SIG-M5 (cell line): ENCODE measurements at places on chromosomes 16 and 17.

DNA sequence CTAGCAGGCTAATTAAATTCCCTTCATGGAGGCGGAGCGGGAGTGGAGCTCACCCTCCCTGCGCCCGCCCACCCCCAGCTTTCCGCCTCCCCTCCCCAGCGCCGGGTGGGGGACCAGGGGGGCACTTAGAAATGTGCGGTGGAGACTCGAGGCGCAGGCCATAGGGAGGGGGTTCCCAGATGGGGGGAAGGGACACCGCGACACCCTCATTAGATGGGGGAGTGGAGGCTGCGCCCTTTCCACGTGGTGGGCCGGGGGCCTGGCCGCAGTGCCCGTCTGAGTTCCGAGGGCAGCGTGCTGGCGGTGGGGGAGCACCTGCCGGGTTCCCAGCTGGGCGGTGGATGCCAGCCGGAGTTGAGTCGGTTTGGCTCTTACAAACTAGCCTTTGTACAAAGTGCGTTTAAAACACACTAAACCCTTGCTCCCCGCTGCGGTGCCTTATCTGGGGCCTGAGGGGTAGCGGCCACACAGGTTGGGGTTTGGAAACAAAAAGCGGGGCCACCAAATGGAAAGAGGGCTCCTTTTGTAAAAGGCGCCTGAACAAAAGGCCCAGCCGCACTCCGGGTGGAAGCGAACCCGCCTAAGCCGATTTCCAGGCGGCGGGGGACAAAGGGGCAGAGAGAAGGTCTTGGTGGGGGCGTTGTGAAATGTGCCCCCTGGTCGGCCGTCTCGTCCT lies 1.4 kb downstream of the GSE1 start:
- DNase-seq: no peak

DNA sequence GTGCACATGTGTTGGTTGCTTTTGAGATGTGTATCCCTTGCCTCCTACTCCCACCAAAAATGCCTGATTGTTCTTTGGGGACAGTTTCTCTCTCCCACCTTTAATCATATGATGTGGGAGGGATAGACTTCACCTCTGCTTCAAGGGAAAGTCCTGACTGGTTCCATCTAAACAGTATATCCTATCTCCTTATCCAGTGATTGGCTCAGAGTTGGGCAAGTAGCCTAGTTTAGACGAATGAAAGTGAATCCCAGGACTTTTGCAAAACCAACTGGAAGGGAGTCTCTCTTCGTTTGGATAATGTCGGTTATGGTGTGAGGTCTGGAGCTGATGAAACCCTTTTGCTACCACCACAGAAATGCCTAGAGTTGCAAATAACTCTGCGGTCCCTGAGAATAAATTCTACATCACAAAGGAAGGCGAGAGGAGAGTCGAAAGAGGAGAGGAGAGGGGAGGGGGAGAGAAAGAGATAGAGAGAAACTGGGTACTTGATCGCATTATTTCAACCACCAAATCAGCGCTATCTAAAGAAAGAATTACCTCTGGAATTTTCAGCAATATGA lies 77.1 kb upstream of the SALL1 start:
- no peak for DNase-seq

DNA sequence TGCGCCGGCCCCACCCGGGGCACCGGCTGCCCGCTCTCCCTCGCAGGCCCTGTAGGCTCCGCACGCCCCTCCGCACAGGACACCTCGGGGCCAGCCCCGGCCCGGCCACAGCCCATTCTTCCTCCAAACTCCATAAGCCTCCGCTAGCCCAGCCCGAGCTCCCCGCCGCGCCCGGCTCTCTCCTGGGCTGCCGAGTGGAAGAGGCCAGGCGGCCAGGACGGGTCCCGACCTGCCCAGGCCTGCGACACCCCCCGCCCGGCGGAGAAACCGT lies 397 bp downstream of the NCOR1 start:
- no peak for DNase-seq

DNA sequence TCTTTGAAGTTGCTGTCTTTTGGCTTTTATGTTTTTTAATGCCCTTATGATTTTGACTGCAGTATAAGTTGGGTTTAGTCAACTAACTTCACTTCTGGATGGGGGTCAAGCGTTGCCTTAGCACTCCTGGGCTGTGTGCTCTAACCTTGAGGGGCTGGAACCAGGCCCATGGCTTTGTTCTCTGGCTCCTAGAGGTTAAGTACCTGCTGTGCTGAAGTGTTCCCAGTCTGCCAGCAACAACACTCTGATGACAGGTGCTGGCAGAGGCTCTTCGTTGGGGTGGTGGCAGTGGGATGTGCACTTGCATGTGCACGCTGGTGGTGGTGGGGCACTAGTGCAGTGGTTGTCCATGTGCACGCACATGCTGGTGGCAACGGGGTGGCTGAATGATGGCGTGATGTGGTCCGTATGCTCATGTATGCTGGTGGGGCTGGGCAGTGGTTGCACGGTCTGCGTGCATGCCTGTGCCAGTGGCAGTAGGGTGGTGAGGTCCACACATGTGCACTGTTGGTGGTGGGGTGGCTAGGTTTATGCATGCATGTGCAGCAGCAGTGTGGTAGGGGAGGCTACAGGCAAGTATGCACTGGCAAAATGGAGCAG lies 447.8 kb upstream of the GOT2 start:
- DNase-seq: no peak

DNA sequence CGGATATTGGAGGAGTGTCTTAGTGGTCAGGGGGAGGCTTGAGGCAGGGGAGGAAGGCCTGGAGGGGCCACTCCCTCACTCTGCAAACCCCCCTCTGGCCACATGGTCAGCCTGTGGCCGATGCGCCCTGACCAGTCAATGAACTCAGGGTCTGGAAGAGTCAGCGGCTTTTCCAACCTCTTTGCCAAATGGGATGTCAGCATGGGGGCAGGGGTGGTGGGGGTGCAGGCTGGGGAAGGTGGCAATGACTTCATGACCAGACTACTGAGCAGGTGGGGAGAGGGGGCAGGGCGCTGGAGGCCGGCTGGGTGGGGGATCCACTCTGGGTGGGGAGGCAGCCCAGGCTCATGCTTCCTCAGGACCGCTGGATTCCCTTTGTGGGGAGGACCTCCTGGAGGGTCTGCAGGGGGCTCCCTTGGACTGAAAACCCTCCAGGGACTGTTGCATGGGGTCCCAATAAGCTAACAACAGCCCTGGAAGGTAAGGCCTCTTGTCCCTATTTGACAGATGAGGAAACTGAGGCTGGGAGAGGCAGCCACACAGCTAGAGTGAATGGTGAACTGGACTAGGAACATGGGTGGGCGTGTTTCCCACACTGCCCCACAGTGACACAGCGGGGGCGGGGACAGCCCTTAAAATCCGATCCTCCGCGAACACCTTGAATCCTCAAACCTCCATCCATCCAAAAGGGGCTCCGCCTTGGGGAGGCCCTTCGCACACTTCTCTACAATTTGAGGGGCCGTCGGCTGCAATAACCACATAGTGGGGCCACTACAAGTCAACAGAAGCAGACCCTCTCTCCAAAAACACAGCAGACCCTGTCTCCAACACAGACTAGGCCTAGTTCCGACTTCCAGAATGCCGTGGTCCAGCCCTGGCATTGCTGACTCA lies 81.0 kb upstream of the TOB1 start:
- no peak for DNase-seq

- no peak for DNase-seq
Observed at GRCh38 chr16:67364600-67365235, 28.6 kb downstream of the TPPP3 start.

GRCh38 chr17:43676471-43676870 lies 14.7 kb upstream of the MEOX1 start:
- DNase-seq: no peak

DNA sequence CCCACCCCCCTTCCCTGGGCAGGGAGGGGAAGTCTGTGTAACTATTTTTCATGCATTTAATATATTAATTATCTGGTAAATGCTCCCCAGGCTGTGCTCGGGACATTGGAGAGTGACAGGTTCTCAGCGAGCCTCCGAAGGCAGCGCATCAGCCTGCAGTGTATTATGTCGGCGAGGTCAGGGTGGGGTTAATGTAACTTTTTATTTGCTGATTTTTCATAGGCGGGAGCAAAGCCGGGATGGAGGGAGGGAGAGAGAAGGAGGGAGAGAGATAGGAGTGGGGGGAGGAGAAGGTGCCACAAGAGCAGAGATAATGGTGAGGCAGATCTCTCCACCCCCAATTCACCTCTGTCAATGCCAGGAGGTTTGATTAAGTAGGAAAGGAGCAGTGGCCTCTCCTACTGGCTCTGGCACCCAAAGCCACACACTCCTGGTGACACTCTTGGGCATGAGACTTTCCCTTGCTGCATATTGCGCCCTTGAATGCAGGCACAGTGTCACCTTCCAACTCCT lies 104.0 kb downstream of the MRM1 start:
- DNase-seq: no peak

GRCh38 chr17:28738680-28739384 lies 5.0 kb upstream of the TRAF4 start:
- no peak for DNase-seq

GRCh38 chr16:86118467-86119307 lies 219.7 kb downstream of the IRF8 start:
- DNase-seq: no peak

GRCh38 chr17:43772877-43773648 lies 5.7 kb downstream of the DUSP3 start:
- DNase-seq: peak; percentile 90

- DNase-seq: no peak
Observed at GRCh38 chr16:30894540-30895368, 877 bp upstream of the BCL7C start.

DNA sequence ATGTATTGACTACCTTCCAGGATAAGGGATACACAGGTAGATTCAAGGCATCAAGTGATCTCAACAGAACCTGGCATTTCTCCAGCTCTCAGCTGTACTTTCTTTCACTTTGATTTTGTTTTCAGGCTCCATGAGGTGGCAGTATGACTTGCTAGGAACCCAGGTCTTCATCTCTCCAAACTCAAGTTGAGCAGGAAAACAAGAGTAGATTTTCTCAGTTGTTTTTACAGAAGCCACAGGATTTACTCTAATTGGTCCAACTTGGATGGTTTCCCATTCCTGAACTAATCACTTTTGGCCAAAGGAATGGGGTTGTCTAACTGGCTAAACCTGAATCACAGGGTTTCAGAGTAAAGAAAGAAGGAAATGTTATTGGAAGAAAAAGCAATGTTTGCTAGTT lies 146.6 kb downstream of the TRIM37 start:
- no peak for DNase-seq

DNA sequence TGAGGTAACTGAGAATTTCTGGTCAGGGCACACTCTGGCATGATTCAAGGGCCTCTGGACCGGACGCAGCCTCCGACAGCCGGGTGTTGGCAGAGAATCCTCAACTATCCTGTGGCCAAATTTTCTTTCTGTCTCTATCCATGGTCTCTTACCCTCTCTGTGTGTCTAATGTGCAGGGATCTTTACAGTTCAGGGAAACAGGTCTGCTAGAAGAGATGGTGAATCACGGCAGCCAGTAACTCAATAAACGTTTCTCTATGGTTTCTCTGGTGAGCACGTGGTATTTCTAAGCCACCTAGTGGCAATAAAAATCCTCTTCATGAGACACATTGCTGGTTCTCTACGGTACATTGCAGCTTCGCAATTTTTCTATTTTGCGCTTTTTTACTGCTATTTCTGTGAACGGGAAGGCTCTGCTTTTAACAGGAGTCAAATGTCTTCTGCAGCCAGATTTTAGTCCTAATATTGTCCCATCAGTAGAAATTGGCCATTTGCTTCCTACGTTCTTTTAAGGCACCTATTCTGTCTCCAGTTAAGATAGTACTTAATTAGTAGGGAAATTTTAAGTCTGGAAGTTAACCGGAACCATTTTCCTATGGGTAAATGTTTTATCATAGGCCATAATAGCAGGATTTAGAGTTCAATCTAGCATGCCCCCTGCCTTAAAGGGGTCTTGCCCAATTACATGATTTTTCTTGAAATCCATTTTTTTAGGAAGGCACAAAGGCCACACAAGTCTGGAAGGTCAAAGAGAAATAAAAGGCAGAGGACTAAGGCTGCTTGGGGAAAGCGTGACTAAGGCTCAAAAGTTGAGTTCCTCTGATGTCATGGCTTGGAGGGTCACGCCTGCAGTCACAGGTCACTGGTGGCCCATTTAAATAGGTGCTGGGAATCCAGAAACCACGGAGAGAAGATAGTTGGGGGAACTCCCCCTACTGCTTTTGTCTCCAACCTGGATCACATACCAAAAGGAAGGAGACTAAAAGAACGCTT lies 31.5 kb downstream of the QPRT start:
- DNase-seq: no peak

GRCh38 chr17:19911033-19911432 lies 43.3 kb upstream of the ULK2 start:
- DNase-seq: no peak

DNA sequence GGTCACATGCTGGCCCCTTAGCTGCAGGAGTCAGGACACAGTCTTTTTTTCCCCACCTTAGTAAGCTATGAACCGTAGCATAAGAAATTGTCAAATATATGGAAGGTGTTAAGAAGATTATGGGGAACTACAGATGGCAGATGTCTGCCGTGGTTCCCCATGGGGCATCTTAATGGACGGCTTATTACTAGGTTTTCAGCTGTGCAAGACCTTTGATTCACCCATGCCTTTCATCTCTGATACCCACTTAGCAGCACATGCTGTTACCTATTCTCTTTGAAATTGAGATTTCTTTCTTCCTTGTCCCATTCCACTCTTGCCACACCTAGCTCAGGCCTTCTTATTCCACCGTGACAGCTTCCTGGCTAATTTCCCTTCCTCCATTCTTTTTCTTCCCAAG lies 70.7 kb downstream of the RPTOR start:
- DNase-seq: no peak

DNA sequence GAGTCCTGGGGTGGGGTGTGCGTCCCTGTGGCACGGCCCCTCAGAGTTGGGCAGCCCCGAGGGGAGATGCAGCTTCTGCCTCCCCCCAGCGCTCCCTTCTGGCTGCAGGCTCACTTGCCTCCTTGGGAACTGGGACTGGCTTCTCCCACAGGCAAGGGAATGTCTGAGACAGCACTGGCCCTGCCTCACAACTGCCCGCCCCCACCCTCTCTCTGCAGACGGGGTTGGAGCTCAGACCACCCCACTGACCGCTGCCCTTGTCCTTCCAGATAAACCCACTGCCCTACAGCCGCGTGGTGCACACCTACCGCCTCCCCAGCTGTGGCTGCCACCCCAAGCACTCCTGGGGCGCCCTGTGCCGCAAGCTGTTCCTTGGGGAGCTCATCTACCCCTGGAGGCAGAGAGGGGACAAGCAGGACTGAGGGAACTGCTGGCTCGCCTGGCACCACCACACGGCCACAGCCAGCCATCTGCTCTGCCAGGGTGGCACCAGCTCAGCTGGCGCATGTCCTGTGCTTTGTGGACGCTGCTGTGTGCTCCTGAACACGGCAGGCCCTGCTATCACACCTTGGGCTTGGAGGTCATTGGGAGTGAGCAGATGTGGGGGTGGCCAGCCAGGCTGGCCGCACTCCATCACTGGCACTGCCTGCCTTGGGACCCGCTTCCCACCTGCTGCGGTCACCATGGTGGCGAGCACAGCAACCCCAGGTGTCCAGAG lies 7.1 kb upstream of the RAB40C start:
- no peak for DNase-seq

- DNase-seq: no peak
Observed at GRCh38 chr17:73630531-73630930, 13.7 kb downstream of the SDK2 start.
